C1 segment of cervical spinal cord (tissue), 14 donors: ENCODE measurements at places on chromosomes 12 and 14.

- DNase-seq: no peak
Measured at GRCh38 chr14:46198676-46199075, 452.9 kb downstream of the RPL10L start.

DNA sequence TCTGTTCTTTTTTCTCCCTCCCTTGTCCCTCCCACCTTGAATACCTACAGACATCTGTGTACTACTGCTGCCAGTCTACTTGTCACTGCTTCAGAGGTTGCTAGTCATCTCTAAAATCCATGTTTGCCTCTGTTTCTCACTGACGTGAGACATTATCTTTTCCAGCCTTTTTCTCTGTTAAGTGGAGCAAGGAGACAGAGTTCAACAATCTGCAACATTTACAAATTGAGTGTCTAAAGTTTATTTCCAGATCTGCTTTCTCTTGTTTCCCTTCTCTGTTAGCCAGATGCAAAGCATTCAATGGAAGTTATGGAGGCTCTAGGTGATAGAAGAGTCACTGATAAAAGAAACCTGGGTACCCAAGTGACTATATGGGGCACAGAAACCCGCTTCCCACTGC is 47.5 kb upstream of the CNTN1 start:
- DNase-seq: no peak

DNA sequence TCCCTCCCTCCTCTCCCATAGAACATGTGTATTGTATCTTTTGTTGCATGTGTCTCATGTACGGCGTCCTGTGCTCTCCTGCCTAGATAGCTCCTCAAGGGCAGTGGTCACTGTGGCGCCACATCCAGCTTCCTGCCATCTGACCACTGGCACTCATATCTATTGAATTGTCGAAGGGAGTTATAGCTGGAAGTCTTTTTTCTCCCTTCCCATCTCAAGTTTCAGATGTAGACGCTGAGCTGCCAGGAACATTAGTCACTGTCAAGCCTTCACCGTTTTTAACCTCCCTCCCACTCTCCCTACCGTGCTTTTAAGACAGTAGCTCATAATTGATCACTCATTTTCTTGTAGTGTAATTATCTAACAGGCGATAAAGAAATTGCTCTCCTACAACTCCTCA is 33.0 kb downstream of the MTHFD1 start:
- no peak for DNase-seq

DNA sequence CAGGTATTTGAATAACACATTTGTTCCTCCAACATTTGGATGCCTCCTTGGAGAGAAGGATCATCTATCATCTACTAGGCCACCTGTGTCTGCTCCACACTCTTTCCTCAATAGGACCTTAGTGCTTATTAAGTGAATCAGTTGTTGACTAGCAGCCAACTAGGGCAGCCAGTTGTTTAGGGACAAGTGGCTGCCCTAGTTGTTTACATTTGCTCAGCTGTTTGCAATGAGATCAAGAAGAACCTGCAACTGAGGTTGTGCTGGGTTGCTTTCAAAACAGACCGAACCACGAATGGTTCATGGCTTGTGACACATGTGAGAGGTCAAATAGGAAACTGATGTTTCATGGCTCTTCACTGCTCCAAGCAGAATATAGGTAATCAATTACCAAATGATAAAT is 53.8 kb downstream of the TMCC3 start:
- no peak for DNase-seq

DNA sequence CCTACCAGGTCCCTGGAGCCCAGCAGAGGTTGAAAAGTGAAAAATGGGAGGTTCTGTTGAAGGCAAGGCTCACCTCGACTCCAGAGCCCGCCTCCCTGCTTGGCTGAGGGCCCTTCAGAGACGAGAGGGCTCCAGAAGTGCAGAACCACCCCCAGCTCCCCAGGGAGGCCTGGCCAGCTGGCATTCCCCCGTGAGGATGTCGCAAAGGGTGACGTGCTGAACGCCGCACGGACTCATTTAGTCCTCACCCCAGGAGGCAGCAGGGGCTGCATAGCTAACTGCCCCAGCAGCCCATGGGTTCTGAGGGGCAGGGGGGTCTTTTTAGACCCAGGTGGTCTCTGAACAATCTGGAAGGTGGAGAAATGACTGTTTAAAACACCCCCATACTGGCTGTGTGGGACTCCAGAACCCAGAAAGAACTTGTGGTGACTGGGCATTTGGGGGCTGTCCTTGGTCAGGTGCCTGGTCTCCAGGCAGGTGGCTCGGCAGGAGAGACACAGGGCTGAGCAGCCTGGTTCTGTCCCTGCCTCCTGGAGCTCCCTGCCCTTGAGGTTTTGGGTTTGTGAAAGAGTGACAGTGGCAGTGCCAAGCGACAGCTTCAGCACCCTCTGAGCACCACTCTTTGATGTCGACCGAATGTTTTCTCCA is 32.0 kb downstream of the ANAPC7 start:
- no peak for DNase-seq

GRCh38 chr14:75331471-75331870 is 52.8 kb downstream of the FOS start:
- no peak for DNase-seq

- DNase-seq: no peak
Measured at GRCh38 chr14:73884438-73885190, 2.0 kb upstream of the ZNF410 start.

- DNase-seq: no peak
Measured at GRCh38 chr12:11130999-11131398, 3.4 kb downstream of the TAS2R30 start.

GRCh38 chr12:88896958-88897357 is 316.7 kb upstream of the KITLG start:
- no peak for DNase-seq

DNA sequence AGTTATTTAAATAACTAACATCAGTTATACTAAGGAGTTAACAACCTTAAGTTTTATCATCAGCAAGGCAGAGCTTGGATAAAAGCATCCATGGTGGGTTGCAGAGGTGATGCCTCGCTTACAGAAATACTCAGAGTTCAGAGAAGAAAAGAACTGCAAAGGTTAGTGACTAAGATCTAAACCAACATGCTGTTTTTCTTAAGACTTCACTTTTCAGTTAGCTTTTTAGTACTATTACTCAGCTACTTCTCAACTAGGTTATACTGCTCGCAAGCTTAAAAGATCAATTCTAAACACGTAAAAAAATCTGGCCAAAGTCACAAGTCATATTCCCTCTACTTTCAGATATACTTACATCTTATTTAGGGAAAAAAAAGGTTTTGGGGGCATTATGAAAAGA is 2.8 kb downstream of the PPP1CC start:
- DNase-seq: no peak

GRCh38 chr14:50028458-50028857 is 87.9 kb downstream of the VCPKMT start:
- DNase-seq: no peak

DNA sequence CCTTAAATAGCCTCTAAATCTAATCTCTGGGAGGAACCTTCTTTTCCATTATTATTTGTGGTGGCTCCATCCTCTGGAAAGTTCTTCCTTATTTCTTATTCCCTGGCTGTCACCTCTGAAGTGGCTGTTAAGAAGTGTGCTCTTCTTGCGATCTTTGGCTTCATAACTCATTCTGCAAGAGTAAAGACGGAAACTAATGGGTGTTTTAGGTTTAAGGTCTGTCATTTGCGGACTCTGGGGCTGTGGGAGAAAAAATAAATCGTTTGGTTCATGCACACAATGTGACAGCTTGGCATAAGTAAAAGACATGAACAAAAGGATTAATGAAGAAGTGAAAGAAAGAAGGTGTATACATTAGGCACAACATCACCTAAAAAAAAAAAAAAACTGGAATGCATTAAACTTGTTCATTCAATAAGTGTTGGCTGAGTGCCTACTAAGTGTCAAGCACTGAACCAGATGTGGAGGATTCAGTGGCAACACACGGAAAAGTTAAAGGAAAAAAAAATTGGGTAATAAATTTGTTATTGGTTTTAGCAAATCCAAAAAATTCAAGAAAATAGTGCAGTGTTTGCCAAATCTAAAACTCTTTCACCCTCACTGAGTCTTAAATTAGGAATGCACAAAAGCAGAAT is 99.5 kb downstream of the ERGIC2 start:
- no peak for DNase-seq

DNA sequence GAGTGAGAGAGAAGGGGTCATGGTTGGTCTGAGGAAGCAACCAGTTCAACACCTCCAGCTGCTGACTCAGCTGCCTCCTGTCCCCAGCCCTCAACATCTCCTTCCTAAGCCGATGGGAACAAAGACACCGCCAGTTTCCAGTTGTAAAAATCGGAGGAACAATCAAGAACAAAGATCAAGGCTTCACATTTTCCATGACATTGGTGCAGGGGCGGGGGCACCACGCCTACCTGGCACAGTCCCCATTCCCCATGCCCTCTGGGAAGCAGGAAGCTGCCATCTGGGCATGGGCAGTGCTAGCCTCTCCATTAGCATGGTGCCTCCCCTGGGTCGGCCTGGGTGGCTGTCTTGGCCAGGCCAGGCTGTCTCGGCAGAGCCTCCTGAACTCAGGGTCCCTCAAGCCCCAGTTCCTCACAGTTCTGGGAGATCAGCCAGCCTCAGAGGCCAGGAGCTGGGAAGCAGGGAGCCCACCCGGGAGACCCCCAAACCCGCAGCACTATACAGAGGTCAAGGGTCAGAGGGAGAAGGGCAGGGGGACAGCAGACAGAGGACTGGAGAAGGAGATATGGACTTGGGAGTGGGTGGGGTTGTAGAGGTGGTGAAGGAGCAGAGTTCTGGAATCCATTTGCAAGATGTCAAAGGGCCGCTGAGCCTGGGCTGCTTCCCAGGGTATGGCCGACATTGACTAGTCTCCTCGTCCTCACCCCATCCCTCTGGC is 19.6 kb upstream of the TMEM106C start:
- DNase-seq: no peak

DNA sequence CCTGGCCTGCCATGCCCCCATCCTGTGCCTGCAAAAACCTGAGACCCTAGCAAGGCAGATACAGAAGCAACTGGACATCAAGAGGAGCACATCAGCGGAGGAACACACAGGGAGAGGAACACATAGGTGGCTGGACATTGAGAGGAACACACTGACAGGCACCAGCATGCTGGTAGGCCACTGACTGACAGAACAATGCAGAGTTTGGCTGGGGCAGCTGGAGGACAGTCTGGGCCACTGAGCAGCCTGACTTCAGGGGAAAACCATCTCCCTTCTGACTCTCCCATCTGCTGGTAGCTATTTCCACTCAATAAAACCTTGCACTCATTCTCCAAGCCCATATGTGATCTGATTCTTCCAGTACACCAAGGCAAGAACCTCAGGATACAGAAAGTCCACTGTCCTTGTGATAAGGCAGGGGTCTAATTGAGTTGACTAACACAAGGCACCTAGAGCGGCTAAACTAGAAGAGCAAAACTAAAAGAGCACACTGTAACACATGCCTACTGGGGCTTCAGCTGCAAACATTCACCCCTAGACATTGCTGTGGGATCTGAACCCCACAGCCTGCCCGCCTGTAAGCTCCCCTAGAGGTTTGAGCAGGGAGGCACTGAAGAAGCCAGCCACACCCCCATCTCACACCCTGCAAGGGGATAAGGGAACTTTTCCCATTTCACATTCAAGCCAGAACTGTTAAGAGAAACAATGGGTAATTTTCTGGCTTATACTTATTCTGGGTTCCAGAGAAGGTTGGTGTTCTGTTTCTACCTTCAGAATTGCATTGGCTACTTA is 22.1 kb downstream of the CLECL1 start:
- no peak for DNase-seq

GRCh38 chr12:3518902-3519301 is 27.9 kb downstream of the PRMT8 start:
- DNase-seq: no peak

DNA sequence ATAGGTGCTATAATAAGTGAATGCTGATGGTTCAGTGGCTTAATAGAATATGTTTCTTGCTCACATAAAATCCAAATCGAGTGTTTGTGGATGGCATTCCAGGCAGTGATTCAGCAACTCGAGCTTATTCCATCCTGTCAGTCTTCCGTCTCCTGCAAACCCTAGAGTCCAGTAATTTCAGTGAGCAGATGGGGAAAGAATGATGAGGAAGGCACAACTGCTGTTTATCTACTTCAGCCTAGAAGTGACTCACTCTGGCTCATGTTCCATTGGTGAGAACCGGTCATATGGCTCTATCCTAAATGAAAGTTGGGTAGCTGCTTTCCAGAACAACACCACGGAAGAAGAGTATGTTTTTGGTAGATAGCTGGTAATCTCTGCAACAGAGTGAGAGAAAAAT is 421.8 kb upstream of the PDE3A start:
- no peak for DNase-seq
